ENCODE measurements at places on chromosomes 2 and 18. TPM values are rescaled to one million over a fixed set of nuclear protein-coding genes. Genes with fewer than 3 reads are reported as not detected.

MAPK4 gene
- 9.3 TPM for total RNA-seq

ZNF521 gene
- total RNA-seq: 86.1 TPM

GPR75 gene
- 4.7 TPM for total RNA-seq

CNPPD1 gene
- total RNA-seq: 39.9 TPM

SP140 gene
- not detected for total RNA-seq

PPP1R7 gene
- 59.0 TPM for total RNA-seq

NT5C1B gene
- not detected for total RNA-seq

ONECUT2 gene
- total RNA-seq: 8.2 TPM

ZC3H6 gene
- total RNA-seq: 7.9 TPM

ERFE gene
- total RNA-seq: 2.6 TPM

NXPH2 gene
- 4.1 TPM for total RNA-seq

DNA sequence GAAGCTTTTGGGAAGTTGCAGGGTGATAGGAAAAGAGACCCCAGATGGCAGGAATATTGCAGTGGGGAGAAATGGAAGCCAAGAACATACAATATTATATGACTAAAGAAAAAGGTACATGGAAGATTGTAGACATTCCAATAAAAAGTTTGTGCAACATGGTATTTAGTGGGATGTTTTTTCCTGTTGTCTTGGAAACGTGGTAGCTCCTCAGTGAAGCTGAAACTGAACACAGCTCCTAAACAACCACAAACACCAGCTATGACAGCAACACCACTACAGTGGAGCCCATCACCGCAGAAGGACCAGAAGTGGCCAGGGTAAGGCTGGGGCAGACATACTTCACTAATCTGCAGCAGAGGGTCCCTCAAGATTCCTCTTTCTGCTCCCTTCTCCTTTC is 246.8 kb downstream of the CDH20 start:
- peaks cover 11% of the 10 kb centered on the region for H3K4me1 ChIP-seq
- H3K4me3 ChIP-seq: no peak overlapping the region
- H3K27me3 ChIP-seq: peaks cover 18% of the 10 kb centered on the region
- H3K27ac ChIP-seq: no peak overlapping the region
- DNase-seq: no peak

DNA sequence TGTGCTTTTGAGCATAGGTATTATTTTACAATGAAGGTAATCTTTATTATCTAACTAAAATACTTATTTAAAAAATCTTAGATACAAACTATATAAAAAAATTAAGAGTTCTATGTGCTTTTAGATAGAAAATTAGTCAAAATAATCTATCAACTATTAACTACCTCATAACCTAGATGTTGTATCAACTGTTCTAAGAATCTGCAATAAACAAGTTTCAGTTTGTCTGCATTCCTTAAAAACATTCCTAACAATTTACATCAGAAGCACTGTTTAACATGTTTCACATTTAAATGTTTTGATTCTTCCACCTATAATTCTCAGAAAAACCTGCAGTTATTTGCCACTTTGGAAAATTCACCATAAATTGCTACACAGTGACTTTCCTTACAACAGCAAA is 33.3 kb downstream of the NDUFS1 start:
- H3K4me3 ChIP-seq: no peak overlapping the region
- H3K27ac ChIP-seq: no peak overlapping the region
- H3K36me3 ChIP-seq: peaks cover 6% of the 10 kb centered on the region
- no peak for DNase-seq

- peaks cover 9% of the 10 kb centered on the region for H3K27me3 ChIP-seq
- no peak overlapping the region for H3K4me3 ChIP-seq
- no peak overlapping the region for H3K27ac ChIP-seq
- no peak for DNase-seq
- no peaks in the 10 kb centered on the region for H3K4me1 ChIP-seq
Measured at GRCh38 chr2:31411771-31412170, 2.8 kb downstream of the XDH start.

DNA sequence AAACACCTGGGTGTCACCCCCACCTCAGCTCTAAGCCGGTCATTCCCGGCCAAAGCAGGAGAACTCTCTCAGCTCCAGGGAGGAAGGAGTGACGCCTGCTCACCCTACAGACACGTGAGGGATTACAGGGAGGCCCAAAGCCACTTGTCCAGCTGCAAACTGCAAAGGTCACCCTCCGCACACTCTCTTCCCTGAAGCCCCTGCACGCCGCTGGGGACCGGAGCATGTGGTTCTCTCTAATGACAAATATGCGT is 108.0 kb upstream of the ID2 start:
- H3K36me3 ChIP-seq: no peaks in the 10 kb centered on the region
- H3K4me1 ChIP-seq: peaks cover 29% of the 10 kb centered on the region
- H3K4me3 ChIP-seq: no peak overlapping the region
- no peaks in the 10 kb centered on the region for H3K27me3 ChIP-seq
- H3K27ac ChIP-seq: no peak overlapping the region

GRCh38 chr2:176283291-176284068 is 14.2 kb downstream of the MTX2 start:
- no peaks in the 10 kb centered on the region for H3K27me3 ChIP-seq
- H3K36me3 ChIP-seq: peaks cover 2% of the 10 kb centered on the region
- no peak for DNase-seq
- H3K27ac ChIP-seq: no peak overlapping the region

- H3K4me1 ChIP-seq: no peaks in the 10 kb centered on the region
- no peaks in the 10 kb centered on the region for H3K36me3 ChIP-seq
- no peak overlapping the region for H3K4me3 ChIP-seq
- H3K27me3 ChIP-seq: peaks cover 3% of the 10 kb centered on the region
- DNase-seq: no peak
- no peak overlapping the region for H3K27ac ChIP-seq
Measured at GRCh38 chr2:56483081-56483480, 299.3 kb downstream of the CCDC85A start.

GRCh38 chr2:183951630-183952029 is 646.7 kb upstream of the ZNF804A start:
- H3K4me3 ChIP-seq: no peak overlapping the region
- no peaks in the 10 kb centered on the region for H3K27me3 ChIP-seq

DNA sequence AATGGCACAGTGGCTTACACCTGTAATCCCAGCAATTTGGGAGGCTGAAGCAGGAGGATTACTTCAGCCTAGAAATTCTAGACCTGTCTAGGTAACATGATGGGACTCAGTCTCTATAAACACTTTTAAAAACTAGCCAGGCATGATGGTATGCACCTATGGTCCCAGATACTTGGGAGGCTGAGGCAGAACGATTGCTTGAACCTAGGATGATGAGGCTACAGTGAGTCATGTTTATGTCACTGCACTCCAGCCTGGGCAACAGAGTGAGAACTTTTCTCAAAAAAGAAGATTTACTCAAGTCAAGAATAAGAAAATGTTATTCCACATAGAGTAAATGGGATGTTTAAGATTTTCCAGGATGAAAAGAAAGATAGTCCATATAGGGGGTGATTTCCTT is 158.6 kb downstream of the HNMT start:
- H3K27ac ChIP-seq: no peak overlapping the region
- H3K36me3 ChIP-seq: no peaks in the 10 kb centered on the region
- DNase-seq: no peak
- no peak overlapping the region for H3K4me3 ChIP-seq
- no peaks in the 10 kb centered on the region for H3K27me3 ChIP-seq

DNA sequence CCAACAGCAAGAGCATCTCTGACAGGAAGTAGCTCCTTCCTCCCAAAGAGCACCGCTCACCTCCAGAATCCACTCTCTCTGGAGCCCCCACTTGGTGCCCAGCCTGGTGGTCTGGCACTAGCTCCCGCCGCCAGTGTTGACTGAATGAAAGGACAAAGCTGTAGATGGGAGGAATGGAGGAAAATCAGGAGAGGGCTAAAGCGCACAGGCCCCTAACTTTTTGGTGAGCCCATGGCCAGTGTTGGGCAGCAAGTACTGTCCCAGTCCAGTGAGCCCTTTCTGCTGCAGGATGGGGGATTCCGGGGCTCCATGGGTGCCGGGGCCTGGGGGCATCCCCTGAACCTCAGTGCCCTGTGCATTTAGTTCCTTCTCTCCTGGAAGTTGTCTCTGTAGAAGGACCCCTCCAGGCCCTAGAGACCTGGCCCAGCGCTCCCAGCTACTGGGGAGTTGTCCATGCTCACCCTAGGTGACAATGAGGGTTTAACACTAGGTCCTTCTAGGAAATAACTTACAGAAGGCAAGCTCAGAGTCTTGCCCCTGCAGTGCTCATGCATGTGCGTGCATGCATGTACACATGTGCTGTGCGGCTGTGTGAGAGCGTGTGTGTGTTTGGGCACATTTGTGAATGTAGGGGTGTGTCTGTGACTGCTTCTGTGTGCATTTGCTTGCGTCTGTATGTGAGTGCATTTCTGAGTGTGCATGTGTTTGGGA is 33.6 kb downstream of the GLI2 start:
- no peak overlapping the region for H3K4me3 ChIP-seq
- peak overlapping the region; percentile 20 for H3K27ac ChIP-seq
- H3K36me3 ChIP-seq: no peaks in the 10 kb centered on the region
- peaks cover 68% of the 10 kb centered on the region for H3K4me1 ChIP-seq
- no peaks in the 10 kb centered on the region for H3K27me3 ChIP-seq

DNA sequence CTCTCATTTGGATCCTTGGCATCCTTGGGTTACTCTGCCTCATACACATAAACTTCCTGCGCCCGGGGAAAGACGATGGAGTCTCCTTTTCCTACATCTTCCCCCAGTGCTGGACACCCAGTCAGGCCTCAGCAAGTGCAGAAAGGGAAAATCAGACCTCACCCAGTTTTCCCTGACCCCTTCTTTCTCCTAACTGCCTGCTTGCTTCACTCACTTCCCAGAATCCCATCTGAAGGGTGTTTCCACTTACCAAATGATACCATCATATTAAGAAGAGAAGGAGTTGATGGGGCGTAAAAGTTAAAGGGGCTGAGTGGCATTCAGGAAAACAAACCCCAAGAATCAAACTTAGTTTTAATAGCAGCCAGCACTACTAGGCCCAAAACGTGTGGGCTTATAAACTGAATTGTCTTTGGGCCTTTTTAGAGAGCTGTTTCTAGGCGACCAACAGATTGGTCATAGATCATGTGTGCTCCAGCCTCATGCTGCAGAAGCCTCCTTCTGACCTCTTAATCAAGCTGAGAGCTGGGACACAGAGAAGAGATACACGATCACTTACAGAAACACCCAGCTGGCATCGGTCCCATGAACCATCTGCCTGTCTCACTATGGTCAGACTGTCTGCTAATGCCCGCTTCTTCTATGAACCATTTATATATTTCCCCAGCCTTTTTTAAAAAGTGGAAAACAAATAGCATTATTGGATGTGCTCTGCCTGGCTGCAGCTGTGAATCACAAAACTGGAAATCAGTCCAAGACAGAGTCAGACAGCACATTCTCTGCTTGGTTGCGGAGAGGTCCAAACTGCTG is 165.7 kb upstream of the SLC14A2 start:
- no peaks in the 10 kb centered on the region for H3K36me3 ChIP-seq
- peaks cover 13% of the 10 kb centered on the region for H3K4me1 ChIP-seq
- DNase-seq: no peak
- no peaks in the 10 kb centered on the region for H3K27me3 ChIP-seq

DNA sequence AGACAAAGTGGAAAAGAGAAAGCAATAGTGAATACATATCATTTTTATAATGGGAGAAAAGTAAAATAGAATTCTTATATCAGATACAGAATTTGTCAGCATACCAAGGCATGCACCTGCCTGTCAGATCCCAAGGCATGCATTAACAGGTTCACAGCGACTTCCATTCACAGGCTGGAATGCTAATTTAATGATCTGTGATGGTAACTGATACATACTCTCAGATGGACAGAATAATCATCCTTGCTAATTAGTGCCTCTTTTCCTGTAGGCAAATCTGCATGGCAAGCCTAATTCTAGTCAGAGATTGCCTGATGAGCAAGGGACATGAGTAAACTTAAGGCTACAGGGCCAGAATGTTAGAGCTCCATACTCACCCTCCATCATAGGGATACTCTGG is 76.1 kb downstream of the PRKRA start:
- H3K27ac ChIP-seq: no peak overlapping the region
- no peaks in the 10 kb centered on the region for H3K4me1 ChIP-seq
- no peak overlapping the region for H3K4me3 ChIP-seq
- no peak for DNase-seq
- H3K27me3 ChIP-seq: no peaks in the 10 kb centered on the region
- peaks cover 5% of the 10 kb centered on the region for H3K36me3 ChIP-seq

GRCh38 chr2:64914735-64915509 is 74.3 kb upstream of the SLC1A4 start:
- H3K36me3 ChIP-seq: no peaks in the 10 kb centered on the region
- peaks cover 6% of the 10 kb centered on the region for H3K4me1 ChIP-seq
- DNase-seq: no peak
- no peaks in the 10 kb centered on the region for H3K27me3 ChIP-seq

- no peak overlapping the region for H3K4me3 ChIP-seq
- H3K27me3 ChIP-seq: peaks cover 20% of the 10 kb centered on the region
- DNase-seq: no peak
- no peaks in the 10 kb centered on the region for H3K36me3 ChIP-seq
- H3K27ac ChIP-seq: no peak overlapping the region
- no peaks in the 10 kb centered on the region for H3K4me1 ChIP-seq
Measured at GRCh38 chr2:21067125-21067524, 23.3 kb upstream of the APOB start.

- no peak for DNase-seq
- no peaks in the 10 kb centered on the region for H3K27me3 ChIP-seq
- H3K36me3 ChIP-seq: no peaks in the 10 kb centered on the region
- H3K4me1 ChIP-seq: peaks cover 9% of the 10 kb centered on the region
Measured at GRCh38 chr18:4400911-4401310, 54.2 kb downstream of the DLGAP1 start.

- no peak for DNase-seq
- H3K27ac ChIP-seq: no peak overlapping the region
- H3K36me3 ChIP-seq: no peaks in the 10 kb centered on the region
- H3K4me1 ChIP-seq: no peaks in the 10 kb centered on the region
- no peaks in the 10 kb centered on the region for H3K27me3 ChIP-seq
Measured at GRCh38 chr18:70428439-70428838, 139.6 kb downstream of the SOCS6 start.

- no peaks in the 10 kb centered on the region for H3K36me3 ChIP-seq
- H3K4me1 ChIP-seq: peaks cover 13% of the 10 kb centered on the region
- no peak overlapping the region for H3K4me3 ChIP-seq
- H3K27ac ChIP-seq: no peak overlapping the region
- DNase-seq: no peak
Measured at GRCh38 chr2:239946562-239946863, 78.6 kb downstream of the NDUFA10 start.

DNA sequence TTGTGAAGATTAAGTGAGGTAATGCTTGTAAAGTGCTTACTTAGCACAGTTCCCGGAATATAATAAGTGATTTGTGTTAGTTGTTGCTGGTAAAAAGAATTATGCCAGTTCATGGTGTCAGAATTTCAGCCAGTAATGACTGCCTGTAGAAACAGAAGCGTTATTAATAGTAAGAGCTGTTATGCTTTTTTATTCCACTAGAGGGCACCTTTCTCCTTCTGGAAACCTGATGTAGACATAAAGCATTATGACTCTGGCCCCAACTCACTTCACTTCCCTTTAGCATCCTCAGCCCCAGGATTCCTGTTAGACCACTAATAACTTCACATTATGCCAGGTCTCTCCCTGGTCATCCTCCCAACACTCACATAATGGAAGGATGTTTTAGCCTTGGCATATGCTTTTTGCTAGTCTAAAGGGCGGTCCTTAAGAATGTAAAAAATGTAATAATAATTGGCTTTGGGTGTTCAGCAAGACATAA is 34.9 kb downstream of the C18orf54 start:
- no peak overlapping the region for H3K4me3 ChIP-seq
- peaks cover 6% of the 10 kb centered on the region for H3K36me3 ChIP-seq
- no peak overlapping the region for H3K27ac ChIP-seq
